Stimulated activated CD4-positive, alpha-beta T cell treated with anti-CD3 and anti-CD28 coated beads, Interleukin-12 subunit alpha, Interleukin-12 subunit beta, amount 100 ng/mL, for 24 hours (primary cell): ENCODE measurements at places on chromosomes 6 and 20.

- no peak for DNase-seq
Measured at GRCh38 chr20:19802492-19803158, 44.6 kb downstream of the RIN2 start.

DNA sequence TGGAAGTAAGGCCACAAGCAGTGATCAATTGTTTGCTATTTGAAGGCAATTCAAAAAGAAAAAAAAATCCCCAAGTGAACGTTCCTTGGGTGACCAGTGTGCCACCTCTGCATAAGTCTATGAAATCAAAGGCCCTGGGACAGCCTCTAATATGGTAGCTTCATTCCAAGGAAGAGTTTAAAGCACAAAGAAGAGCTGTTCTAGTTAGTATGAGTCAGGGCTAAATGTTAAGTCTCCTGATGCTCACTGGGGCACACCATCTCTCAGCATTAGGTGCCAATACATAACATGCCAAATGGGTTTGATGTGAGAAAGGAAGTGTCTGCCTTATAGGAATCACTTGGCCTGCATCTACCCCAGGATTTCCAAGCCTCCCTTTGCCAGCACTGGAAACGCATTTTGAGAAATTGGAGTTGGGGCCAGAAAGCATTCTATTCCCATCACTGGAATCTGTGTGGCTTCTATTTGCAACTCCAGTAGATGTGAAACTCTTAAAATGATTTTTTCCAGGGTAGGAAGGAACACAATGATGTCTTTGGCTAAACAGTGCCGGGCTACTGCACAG is 13.0 kb downstream of the UNC5CL start:
- DNase-seq = no peak

DNA sequence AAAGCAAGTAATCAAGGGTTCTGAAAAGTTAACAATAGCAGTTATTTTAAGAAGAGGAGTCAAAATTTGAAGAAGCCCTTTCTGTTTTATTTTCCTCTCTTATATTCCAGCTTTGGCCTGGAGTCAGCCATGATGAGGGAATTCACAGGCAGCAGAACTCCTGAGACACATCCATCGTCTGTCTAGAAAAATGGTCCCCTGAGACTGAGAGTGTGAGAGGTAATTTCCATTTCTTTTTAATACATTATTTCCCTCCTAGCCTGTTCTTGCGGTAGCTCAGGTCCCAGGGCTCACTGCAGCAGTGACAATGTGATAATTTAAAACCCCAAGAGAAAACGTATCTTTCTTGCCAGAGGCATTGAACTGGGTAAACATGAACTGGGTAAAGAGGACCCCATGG is 296.0 kb downstream of the SMOC2 start:
- DNase-seq = no peak

- no peak for DNase-seq
Measured at GRCh38 chr6:90941885-90942284, 355.0 kb upstream of the MAP3K7 start.

DNA sequence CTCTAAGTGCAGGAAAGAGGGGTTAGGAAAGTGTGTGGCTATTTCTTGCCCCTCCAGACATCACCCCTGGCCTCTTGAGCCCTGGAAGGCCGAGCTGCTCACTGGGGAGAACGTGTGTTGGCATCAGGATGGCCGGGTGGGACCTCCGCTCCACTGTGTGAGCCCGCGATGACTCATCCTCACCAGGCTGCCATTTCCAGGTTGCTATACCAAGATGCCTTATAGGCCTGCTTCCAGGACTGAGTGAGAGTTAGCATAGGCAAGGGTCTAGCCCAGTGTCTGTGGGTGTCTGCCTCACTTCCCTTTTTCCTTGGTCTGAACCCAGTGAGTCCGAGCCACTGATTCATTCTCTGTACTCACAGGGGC is 105.0 kb downstream of the MRPL14 start:
- DNase-seq = no peak

GRCh38 chr6:106609699-106610098 is 19.6 kb downstream of the RTN4IP1 start:
- DNase-seq = no peak
